ENCODE measurements at places on chromosomes 6 and 20.

GRCh38 chr20:19652591-19653026 lies 105.4 kb upstream of the RIN2 start:
- DNase-seq = no peak

- DNase-seq = no peak
Observed at GRCh38 chr6:87356181-87356580, 11.6 kb downstream of the C6orf163 start.

GRCh38 chr6:78995946-78996345 lies 82.1 kb downstream of the PHIP start:
- no peak for DNase-seq

- DNase-seq = no peak
Observed at GRCh38 chr6:140029551-140029950, 655.1 kb upstream of the CITED2 start.

- DNase-seq = no peak
Observed at GRCh38 chr20:6848992-6849391, 81.5 kb downstream of the BMP2 start.

DNA sequence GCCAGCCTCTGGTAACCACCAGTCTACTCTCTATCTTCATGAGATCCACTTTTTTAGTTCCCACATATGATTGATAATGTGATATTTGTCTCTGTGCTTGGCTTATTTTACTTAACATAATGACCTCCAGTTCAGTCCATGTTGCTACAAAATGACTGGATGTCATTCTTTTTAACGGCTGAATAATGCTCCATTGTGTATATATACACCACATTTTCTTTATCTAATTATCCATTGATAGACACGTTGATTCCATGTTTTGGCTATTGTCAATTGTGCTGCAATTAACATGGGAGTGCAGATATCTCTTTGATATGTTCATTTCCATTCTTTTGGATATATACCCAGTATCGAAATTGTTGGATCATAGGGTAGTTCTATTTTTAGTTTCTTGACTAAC lies 89.3 kb downstream of the ATRN start:
- no peak for DNase-seq

GRCh38 chr20:37505263-37506151 lies 15.5 kb upstream of the NNAT start:
- DNase-seq = no peak

- no peak for DNase-seq
Observed at GRCh38 chr6:8329562-8329961, 105.8 kb downstream of the SLC35B3 start.

DNA sequence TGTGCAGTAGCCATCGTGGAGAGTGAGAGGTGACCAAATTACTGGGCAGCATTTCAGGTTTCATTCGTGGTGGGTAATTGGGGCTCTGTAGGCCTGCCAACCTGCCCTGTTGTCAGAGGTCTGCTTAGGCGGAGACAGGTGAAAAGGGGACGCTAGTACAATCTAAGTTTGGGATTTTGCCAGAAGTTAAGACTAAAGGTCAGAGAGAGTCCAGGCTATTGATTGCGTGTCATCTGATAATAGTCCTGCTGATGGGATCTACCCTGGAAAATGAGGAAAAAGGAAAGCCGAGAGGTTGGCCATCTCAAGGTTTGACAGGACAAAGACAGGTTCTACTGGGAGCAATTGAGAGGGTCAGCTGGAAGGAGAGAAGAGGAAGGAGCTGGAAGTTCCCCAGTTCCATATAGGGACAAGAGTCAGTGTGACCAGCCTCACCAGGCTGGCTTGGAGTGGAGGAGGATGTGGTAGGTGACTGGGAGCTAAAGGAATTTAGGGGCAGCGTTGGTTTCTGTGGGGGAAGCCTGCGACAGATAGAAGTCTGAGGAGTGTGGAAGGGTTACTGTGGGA lies 10.9 kb downstream of the ARFGEF2 start:
- no peak for DNase-seq

DNA sequence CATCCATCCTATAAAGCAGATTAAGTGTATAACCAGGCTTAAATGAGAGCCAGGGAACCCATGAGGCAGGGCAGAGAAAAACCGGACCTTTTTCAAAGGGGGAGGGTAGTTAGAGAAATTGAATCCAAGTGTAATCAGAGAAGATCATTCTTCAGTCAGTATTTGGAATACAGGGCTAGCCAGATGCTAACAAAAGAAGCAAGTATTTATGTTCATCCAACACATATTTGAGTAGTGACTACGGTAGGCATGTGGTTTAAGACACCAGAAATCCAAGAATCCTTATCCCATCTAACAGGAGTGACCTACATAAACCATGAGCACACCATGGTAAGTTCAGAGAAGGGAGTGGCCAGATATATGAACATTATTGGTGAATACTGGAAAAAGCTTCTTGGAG lies 46.8 kb upstream of the FAM83C start:
- no peak for DNase-seq

DNA sequence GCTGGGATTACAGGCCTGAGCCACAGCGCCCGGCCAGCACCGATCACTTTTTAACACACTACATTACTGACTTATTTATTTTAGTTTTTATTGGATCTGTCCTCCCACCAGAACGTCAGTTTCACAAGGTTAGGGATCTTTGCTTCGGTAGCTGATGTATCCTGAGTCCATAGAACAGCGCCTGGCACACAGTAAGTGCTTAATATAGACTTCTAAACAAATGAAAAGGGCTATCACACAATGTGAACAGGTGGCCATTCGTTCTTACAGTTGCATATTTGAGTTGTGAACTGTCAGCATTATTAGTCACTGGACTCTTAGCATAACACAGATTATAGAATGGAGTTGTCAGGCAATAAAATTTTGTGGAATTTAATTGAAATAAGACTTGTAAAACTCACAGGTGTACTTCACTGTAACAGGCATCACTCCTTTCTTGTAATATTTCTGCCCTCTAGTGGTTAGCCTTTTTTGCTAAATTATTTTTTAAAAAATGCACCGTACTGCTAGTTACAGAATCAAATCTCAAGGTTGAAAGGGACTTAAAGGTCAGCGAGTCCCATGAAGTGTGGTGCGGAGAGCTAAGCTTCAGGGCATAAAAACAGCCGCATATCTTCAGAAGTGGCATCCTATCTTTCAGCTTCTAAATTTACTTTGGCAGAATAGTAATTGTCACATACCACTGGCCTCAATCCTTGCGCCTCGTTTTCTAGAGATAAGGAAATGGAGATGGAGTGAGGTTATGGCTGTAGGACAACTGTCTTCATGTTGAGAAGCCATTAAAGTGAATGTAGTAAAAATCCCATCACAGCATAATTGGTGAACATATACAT lies 3.4 kb upstream of the TBC1D7 start:
- peak; percentile 44 for DNase-seq

DNA sequence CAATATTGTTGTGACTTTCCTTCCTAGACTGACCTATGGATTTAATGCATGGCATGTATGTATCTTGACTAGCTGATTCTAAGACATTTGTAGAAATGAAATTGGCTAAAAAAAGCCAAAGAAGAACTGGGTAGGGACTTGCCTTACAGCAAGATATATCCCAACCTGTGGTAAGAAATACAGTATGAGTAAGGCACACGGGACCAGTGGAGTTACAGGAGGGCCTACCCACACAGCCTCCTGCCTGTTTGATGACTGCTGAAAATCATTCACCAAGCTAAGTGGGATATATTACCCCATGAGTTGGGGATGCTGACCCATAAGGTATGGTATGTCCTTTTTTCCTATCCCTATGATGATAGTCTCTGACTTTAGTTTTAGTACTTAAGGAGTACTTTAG lies 112.2 kb downstream of the INSM1 start:
- no peak for DNase-seq

DNA sequence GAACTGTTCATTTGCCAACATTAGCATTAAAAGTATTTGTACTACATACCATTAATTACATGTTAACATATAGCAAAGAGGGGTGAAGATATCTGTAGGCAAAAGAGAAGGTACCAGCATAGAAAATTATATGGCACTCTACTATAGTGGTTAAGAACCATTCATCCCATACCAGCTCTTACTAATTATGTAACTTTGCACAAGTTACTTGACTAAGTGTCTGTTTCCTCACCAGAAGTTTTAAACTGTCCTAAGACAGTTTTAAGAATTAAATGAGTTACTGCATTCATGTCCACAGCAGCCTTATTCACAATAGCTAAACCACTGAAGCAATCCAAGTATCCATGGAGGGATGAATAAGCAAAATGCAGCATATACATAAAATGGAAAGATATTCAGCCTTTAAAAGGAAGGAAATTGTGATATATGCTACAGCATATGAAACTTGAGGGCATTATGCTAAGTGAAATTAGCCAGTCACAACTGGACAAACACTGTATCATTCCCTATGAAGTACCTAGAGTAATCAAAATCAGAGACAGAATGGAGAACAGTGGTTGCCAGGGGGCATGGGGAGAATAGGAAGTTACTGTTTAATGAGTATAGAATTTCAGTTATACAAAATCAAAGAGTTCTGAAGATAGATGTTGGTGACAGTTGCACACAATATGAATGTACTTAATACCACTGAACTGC lies 98.9 kb downstream of the RNGTT start:
- DNase-seq = no peak

DNA sequence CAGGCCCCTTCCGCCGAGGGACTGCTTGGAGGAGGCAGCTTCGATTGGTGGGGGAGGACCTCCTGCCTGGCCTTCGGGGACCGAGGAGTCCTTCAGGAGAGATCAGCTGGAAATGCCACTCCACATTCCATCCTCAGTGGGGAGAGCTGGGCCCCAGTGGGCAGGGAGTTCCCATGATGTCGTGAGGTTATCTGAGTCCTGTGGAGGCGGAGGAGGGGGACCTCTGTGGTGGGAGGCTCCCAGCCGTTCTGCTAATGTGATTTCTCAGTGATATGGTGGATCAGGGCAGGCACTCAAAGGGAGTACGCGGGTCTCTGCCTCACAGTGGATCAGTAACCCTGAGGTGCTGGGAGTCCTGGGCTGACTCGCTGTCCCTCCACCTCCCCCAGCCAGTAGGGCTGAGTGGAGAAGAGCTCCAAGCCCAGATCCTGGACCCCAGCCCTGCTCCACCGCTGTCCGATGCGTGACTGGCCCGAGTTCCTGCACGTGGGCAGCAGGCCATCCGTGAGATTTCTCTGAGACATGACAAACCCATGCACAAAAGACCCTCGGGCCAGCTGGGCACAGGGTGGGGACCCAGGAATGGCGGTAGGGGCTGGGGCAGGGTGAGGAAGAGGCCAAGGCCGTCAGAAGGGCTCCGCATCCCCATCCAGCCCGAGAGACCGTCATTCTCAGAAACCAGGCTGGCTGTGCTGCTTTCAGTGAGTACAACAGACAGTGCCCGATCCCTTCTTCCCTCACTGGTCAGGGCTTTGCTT lies 195.8 kb downstream of the TAF4 start:
- no peak for DNase-seq

- no peak for DNase-seq
Observed at GRCh38 chr20:60754856-60755255, 497.2 kb upstream of the CDH4 start.

- no peak for DNase-seq
Observed at GRCh38 chr6:17405944-17406245, 12.5 kb downstream of the CAP2 start.

GRCh38 chr6:72418495-72418894 lies 203.4 kb upstream of the KCNQ5 start:
- no peak for DNase-seq

DNA sequence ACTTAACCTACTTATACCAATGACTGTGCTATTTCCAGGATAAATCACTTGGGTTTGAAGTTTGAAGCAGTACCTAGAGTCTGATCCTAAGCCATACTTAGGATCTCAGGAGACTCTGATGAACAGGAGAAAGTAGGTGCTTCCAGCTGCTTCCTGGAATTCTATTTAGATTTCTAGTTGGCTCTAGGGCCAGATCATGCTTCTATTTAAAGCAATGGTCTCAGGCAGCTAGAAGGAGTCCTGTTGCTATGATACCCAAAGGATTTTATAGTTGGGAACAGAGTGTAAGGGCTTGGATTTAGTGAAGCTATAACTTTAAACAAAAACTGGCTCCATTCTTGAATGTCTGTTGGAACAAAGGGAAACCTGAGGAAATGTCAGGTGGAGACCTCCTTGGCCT lies 52.4 kb upstream of the TINAG start:
- DNase-seq = peak; percentile 49

GRCh38 chr20:47213966-47214365 lies 142.5 kb downstream of the ZMYND8 start:
- no peak for DNase-seq

- no peak for DNase-seq
Observed at GRCh38 chr6:161651949-161652348, 378.1 kb upstream of the AGPAT4 start.

- peak; percentile 38 for DNase-seq
Observed at GRCh38 chr6:20056350-20056992, 155.8 kb downstream of the MBOAT1 start.

DNA sequence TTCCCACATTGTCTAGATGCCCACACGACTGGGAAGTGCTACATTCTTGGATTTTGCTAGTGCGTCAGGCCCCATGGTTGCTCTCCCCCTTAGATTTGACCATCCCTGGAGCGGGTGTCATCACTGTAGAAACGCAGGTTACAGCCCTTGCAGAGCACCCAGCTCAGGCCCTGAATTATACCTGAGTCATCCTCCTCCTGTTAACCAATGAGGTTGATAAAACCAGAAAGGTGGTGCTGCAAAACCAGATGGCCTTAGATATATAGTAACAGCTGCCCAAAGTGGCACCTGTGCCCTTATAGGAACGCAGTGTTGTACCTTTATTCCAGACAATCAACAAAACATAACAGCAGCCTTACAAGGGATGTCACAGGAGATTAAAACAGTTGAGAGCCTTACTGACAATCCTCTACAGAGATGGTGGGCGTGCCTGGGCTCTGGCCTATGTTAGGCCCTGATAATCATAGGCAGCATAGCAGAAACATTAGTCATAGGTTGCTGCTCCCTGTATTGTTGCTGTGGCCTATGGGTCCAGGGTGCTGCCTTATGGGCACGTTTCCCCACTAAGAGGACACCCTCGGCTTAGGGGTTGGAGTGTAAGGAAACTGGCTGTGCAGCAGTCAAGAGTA lies 33.6 kb upstream of the HSF2 start:
- no peak for DNase-seq

DNA sequence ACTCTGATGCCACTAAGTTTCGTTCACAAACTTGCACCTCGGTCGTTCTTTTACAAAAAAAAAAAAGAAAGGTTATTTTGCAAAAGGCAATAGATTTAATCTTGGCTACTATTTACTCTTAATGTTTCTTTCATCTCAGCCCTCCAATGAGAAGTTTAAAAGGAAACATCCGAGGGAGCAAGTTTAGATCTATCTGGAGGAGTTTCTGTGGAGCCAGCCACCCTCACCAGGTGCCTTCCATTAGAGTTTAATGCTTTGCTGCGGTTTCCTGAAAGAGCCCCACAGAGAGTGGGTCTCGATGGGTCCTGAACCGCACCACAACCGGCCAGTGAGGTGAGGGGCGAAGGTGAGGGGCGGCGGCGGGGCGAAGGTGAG lies 632 bp downstream of the PRKN start:
- DNase-seq = no peak

- peak; percentile 54 for DNase-seq
Observed at GRCh38 chr6:118283766-118284165, 264.3 kb upstream of the PLN start.

GRCh38 chr20:62161347-62161746 lies 17.8 kb downstream of the SS18L1 start:
- DNase-seq = no peak

All from kidney capillary endothelial cell (primary cell).